ENCODE measurements at places on chromosomes 1 and 21.

GRCh38 chr1:234199476-234200127 is 173.7 kb upstream of the COA6 start:
- no peak for DNase-seq

- DNase-seq, result no peak
Measured at GRCh38 chr1:43789604-43790550, 82.5 kb downstream of the ST3GAL3 start.

DNA sequence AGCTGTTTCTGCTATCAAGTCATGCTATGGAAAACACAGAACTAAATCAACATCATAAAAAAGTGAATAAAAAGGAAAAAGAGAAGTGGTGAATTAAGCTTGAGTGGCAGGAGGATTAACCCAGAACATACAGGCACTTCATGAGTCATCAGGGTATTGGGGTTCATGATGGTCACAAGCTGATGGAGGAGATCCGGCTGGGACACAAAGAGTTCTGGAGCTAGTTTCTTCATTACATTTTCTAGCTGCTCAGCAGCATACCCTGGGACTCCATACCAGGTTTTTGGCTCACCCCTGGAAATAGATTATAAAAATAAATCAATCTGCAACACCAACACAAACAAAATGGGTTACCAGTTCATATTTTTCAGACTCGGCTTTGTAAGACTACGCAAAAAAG is 42.5 kb upstream of the SYT2 start:
- no peak for DNase-seq

- no peak for DNase-seq
Measured at GRCh38 chr1:69175053-69175452, 392.7 kb upstream of the LRRC7 start.

DNA sequence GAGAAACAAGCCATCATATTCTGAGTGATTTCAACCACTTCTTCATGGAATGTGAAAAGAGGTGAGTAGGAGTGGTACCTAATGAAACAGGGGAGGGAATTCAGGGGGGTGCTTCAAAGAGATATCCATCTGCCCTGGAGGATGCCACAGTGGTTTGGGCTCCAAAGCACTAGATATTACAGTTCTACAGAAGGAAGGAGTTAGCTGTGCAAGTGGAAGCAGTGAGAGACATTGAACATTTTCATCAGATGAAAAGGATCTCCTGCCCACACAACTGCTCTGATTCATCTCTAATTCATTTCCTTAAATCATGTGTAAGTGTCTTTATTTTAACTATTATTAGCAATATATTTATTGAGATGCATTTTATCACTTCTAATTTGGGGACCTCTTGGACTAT is 2.8 kb upstream of the RGS5 start:
- no peak for DNase-seq

DNA sequence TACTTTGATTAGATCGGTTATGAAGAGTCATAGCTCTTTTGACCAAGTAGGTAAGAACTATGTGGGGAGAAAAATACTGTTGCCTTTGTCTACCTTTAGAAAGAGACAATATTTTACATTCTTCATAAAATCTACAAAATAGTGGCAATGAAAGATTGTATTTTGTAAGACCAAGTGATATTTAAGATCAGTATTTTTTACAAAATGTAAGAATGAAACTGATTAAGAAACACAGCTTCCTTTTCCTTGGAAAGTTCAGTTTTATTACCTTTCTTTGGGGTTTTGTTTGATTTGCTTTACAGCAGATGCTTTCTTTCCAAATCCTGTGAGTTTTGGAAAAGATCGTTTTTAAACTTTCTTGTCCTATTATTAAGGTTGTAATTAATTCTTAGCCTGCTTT is 69.8 kb downstream of the SLC35A3 start:
- DNase-seq, result no peak

DNA sequence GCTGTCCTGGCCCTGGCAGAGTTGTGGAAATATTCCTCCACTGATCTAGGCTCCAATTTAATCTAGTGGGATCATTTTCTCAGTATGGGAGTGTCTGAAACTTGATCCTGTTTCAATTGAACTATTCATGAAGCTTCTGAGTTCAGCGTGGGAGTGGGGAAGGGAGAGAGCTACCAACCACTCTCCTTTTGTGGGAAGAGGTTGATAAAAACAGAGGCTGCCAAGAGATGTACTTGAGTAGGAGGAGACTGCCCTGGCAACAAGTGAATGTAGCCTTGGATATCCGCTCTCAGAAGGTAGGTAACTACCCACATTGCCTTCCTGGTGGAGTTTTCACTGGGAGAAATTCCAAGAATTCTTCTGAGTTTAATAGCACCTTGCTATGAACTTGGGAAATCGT is at the start of gene CTXND2:
CTXND2 (plus strand) TSS at position 119 of the 400 bp plus-strand sequence. CDS start 25,179 bp downstream, outside the sequence.
- no peak for DNase-seq

DNA sequence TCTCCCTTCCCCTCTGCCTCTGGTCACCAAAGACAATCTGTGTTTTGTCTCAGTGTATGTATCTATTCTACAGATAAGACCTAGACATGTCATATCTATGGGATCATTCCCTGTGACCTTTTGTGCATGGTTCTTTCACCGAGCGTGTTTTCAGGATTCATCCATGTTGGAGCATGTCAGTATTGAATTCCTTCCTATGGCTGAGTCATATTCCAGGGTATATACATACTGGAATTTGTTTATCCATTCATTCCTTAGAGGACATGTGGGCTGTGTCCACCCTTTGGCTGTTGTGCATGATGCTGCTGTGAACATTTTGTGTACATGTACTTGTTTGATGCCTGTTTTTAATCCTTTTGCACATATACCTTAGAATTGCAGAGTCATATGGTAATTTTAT is 69.9 kb downstream of the NFASC start:
- no peak for DNase-seq

- no peak for DNase-seq
Measured at GRCh38 chr1:152917794-152918193, 9.4 kb downstream of the IVL start.

DNA sequence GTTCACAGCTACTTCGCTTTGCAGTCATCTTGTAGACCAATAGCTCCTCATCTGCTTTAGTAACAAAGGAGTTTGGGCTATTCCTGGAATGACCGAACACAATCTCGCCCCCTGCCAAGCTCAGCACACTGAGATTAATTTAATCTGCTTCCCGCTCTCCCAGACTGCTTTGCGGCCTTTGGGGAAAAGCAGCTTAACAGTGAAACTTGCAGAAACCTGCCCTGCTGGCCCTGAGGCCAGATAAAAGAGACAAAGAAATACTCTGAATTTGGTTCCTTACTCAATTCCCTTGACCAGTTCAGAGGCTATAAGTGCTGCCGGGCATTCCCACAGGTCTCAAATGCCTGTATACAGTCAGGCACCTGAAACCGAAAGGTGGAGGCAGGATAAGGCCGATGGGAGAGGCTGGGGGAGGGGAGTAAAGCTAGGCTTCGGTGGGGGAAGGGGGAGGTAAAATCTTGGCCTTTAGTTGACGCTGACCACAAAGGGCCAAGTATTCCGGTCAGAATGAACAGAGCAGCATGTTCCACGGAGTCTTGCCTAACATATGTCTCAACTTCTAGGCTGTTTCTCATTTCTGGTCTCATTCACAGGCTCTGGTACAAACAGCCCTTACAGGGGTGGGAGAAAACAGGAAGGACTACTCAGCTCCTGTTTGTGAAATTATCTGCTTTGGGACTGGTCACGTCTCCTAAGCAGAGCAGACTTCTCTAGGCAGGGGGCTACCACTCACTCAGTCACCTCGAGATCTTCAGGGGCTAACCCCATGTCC is 17.7 kb upstream of the A3GALT2 start:
- DNase-seq, result no peak

All from vagina (tissue), 2 donors.